ENCODE measurements at places on chromosomes 5 and 9.

- DNase-seq: no peak
These were observed 29.9 kb upstream of the TCF7 start for GRCh38 chr5:134084570-134084969.

- no peak for DNase-seq
These were observed 47.7 kb upstream of the TMC1 start for GRCh38 chr9:72473474-72474261.

- DNase-seq: no peak
These were observed 23.8 kb downstream of the CD14 start for GRCh38 chr5:140609126-140609525.

GRCh38 chr5:139686356-139686705 is 38.2 kb downstream of the CXXC5 start:
- DNase-seq: no peak

DNA sequence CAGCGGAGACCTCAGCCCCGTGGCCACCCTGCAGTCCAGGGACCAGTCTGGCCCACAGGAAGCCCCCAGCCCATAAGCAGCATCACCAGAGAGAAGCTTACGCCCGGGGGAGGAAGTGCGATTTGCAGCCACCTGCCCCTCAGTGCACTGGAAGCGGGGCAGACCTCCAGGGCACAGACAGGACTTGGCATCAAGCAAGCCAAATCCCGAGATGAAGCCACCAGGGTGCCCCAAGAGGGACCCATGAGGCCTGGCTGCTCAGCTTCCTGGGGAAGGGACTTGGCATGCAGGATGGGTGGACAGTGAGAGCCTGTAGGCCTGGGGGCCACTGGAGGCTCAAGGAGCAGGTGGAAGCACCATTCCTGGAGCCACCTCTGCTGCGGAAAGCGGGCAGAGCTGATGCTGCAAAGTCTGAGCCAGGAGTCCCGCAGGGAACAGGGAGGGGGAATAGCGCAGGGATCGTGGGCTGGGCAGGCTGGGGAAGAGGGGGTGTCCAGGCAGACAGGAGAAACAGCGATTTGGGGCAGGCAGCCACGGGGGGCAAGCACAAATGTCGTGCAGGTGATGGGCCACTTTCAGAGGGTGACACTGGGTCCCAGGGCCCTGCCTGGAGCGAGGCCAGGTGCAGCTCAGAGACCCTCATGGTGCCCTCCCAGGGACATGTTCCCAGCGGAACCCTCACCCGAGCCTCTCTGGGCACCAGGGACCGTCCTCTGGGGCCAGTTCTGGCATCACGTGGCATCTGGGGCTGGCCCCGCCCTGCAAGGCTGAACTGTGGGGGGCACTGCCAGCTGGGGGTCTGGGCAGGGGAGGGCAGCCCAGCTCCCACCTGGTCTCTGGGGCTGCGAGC is 3.2 kb downstream of the LRRC26 start:
- no peak for DNase-seq

DNA sequence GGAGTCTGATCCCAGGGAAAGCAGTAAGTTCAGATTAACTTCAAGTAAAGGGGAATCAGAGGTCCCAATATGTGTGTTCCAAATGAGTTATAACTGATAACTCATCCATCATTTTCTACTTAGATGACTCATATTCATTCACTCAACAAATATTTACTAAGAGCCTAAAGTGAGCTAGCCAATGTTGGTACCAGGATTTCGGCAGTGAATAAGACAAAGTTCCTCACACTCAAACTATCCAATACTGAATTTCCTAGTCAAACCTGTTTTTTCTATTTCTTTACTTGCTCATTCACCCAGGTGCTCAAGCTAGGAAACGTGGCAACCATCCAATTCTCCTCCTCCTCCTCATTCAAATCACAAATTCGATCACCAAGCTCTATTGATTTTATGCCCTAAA is 25.8 kb downstream of the FBXW2 start:
- no peak for DNase-seq

DNA sequence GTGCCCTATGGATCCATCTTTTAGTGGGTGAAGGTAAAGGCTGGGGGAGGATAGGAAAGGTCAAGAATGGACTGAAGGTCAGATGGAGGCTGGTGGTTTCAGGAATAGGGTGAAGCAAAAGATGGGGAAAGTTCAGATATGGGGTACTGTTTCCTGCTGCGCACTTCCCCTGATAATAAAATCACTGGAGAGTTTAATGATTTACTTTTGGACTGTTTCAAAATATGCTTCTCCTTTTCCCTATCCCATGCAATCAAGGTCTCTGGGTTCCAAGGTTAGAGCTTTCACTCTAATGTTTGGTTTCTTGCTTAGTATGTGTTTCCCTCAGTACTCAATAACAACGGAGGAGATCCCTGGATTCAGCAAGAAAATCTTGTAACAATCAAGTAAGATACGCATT is 10.8 kb upstream of the PPP3R2 start:
- no peak for DNase-seq

GRCh38 chr5:124628721-124629596 is 117.5 kb downstream of the ZNF608 start:
- DNase-seq: no peak

DNA sequence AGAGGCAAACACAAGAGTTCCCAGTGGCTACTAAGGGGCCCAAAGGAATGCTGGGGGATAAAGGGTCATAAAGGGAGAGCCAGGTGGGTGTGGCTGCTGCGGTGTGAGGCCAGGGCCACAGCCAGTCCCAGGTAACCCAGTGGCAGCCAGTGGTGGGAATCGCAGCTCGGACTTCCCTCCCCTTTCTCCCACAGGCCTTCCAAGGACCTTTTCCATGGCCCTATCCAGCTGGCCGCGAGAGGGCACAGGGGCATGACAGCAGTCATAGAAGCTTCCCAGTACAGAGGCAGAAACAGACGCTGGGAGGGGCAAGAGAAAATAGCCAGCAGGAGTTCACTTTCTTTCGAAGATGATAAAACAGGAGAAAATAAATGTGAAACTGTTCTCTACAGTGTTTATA is 257.6 kb downstream of the SEMA5A start:
- DNase-seq: no peak

GRCh38 chr5:53969176-53969730 is 341.1 kb downstream of the ARL15 start:
- no peak for DNase-seq

GRCh38 chr9:126546036-126546435 is 67.7 kb upstream of the LMX1B start:
- DNase-seq: no peak

DNA sequence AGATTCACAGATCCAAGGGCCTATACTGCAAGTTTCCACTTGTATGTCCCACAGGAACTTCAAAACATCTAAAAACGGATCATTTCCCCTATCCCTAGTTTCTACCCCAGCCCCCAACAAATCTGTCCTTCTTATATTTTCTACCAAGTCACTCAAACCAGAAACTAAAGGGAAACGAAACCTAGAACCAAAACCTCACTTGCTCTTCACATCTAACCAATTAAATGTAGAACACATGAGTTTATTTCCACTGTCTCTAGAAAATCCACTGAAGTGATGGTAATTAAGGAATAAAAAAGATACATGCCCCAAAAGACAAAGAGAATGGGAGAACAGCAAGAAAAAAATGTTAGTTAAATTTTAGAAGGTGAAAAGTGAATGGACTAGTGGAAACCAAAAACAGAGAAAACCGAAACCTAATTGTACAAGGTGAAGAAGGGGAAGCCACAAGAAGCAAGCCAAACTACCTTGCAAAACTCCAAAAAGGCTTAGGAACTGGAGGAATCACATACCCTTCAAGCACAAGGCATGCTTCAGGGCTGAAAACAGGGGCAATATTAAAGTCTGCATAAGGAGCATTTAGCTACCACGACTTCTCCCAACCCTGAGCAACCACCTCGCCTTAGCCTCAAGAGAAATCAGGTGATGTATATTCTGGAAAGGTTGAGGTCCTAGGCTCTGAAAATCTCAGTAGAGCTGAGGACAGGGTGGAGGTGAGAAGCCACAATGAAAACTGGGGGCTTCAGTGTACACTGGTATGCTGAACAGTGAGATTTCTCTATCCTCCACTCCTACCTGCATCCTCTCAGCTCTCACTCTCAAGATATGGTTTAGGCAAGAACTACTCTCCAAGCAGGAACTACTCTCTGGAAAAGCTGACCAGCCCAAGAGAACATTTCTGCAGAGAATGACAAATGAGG is 11.1 kb downstream of the SMU1 start:
- no peak for DNase-seq

- DNase-seq: no peak
These were observed 587.3 kb downstream of the GABRG2 start for GRCh38 chr5:162654661-162655405.

- DNase-seq: no peak
These were observed 489.0 kb downstream of the NTRK2 start for GRCh38 chr9:85158512-85158911.

- DNase-seq: no peak
These were observed 58.7 kb downstream of the MYO10 start for GRCh38 chr5:16877267-16877935.

- no peak for DNase-seq
These were observed 105.7 kb downstream of the TMEM174 start for GRCh38 chr5:73278693-73279092.

- no peak for DNase-seq
These were observed 224.3 kb downstream of the NR3C1 start for GRCh38 chr5:143179126-143179740.

- DNase-seq: no peak
These were observed 16.5 kb upstream of the QRFP start for GRCh38 chr9:130912932-130913598.

DNA sequence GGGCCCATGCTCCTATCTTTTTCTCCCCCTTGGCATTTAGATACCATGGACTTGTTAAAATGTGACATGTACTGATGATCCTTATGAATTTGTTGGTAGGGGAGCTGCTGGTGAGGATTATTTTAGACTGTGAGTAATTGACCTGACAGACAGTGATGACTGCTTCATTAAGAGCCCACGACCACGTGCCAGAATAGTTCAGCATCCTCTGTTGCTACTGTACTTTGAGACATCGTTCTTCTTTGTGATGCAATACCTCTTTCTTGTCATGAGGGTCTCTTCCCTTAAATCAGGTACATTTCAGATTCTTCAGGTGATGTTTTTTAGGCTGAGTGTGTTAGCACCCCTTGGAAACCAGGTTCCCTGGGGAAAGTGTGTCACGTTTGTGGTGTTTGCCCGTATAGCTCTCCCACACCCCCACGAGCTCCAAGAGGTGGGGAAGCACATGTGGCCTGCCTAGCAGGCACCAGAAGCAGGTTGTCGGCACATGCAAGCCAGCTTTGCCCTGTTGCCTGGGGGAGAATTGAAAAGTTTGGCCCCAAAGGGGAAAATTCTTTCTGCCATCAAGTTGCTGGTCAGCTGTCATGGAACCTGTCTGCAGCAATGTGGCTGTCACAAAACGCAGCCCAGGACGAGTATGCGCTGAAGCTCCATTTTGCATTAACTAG is 25.1 kb downstream of the QRFP start:
- DNase-seq: no peak

- no peak for DNase-seq
These were observed 247.6 kb upstream of the ACO1 start for GRCh38 chr9:32136700-32137339.

DNA sequence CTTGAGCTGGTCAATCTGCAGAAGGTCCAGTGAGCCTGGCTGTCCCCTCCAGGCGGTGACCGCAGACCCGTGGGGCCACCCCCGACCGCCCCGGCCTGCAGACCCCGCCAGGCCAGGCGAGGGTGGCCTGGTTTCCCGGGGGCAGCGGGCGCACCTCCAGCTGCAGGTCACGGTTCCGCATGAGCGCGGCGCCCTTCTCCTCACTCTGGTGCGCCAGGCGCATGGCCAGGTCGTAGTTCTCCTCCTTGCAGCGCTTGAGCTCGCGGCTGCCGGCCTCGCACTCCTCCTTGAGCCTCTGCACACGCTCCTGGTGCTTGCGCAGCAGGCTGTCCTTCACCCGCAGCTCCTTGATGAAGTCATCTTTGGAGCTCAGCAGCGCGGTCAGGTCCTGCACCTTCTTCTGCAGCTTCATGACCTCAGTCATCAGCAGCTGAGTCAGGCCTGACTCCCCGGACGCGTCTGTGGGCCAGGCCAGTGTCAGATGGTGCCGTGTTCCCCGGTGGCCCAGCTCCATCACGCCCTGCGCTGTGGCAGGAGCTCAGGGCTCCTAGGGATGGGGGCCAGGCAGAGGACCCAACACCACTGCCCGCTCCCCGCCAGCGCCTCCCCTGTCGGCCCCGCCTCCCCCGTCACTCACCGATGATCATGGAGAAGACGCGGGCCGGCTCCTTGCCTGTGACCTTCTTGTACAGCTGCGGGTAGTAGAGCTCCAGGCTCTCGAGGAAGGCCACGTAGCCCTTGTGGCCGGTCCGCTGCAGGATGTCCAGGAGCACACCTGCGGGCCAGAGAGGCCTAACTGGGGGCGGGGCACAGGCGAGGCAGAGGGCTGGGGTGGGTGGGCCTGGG is 2.6 kb downstream of the CARD9 start:
- no peak for DNase-seq

DNA sequence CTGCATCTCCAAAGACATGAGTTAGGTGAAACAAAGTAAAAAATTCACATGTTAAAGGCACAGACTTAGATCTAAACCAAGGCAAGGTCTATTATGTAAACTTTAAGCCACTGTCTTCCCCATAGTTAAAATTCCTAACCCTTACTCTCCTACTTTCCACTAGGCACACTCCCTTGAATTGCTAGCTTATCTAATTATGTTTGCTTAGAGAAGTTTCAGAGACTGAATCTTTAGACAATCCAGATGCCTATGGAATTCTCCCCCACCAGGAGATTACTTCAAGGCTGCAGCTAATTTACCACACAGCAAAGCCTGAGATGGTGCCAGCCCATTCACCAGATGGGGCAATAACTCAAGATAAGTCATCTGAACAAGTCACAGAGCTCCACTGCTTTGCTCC is 803.1 kb upstream of the COX7C start:
- DNase-seq: no peak

- DNase-seq: no peak
These were observed 66.9 kb upstream of the DNAH5 start for GRCh38 chr5:14011089-14012020.

GRCh38 chr5:157575381-157576020 is at the start of gene ADAM19:
Gene ADAM19, minus strand, starts transcription at chr5:157575775. Its CDS starts 79 bp downstream, at chr5:157575696.
- peak; percentile 43 for DNase-seq

- no peak for DNase-seq
These were observed 83.4 kb downstream of the TEK start for GRCh38 chr9:27192291-27192960.

- no peak for DNase-seq
These were observed 55.1 kb upstream of the SH3PXD2B start for GRCh38 chr5:172509405-172509781.

DNA sequence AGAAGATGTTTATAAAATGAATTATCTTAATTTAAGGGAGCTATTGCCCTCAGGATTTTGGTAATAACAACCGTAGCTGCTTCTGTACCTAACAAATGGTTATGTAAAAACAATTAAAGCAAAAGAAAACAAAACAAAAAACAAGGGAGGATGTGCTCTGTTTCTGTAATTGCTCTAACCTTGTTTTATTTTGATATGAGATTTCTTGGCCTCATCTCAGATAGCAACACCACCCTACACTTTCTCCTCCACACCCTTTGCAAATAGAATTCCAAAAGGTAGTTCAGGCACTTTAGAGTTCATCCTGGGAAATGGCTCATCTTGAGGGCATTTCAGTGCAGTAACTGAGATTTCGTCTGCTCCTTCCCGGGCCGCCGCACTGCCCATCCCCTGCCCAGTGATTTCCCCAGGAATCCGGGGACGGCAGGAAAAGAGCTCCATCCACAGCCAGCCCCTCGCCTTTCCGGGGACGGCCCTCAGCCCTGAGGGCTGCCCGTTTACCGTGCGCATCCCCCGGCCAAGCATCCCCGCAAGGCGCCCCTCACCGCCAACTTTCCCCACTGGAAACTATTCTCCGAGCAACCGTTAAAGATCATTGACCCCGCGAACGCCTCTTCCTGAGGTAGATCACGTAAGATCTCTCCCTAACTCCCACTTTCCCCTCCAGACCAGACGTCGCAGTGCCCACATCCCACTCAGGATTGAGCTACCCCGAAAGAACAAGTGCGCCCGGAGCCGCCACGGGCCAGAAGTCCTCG is 1.2 kb downstream of the FNBP1 start:
- DNase-seq: no peak
